Stimulated activated CD8-positive, alpha-beta memory T cell treated with anti-CD3 and anti-CD28 coated beads, Interleukin-4, amount 100 ng/mL, for 48 hours (primary cell): ENCODE measurements at places on chromosomes 16 and 17.

DNA sequence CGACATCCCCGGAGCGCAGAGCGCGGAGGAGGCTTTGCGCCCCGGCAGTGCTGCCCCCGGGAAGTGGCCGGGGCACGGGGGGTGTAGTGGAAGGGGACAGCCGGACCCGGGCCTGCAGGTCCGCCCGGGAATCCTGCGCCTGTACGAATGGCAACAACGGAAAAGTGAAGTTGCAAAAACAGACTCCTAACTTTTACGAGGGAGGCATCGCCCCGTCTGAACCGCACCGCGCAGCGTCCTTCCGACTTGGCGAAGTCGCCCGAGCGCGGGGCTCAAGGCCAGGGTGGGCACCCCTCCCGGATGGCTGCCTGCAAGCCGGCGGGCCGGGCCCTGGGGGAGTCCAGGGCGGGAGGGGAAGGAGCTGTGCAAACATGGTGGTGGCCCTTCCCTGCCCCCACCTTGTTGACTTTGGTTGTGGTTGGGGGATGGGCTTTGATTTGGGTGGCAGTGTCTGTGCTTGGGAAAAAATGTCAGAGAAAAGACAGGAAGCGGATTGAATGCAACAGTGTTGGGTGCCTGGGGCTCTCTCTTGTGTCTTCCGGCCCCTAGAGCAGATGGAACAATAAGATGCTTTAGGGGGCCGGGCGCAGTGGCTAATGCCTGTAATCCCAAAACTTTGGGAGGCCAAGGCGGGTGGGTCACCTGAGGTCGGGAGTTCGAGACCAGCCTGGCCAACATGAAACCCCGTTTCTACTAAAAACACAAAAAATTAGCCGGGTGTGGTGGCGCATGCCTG lies 675 bp downstream of the RNF213 start:
- peak; percentile 76 for DNase-seq

DNA sequence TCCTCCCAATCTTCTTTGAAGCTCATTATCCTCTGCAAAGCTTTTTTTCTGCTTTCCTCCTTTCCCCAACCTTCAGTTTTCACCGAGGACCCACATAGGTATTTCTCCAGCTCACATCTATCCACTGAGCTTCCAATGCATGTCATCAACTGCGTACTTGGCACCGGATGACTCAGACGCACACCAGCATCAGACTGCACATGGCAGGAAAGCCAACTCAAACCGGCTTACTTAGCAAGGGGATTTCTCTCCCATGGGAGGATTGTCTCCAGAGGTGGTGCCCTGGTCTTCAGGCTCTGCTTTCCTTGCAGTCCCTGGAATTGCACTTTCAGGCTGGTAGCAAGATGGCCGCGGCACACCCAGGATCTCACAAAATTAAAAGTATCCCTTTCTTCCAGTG lies 1.7 kb upstream of the AKTIP start:
- no peak for DNase-seq

DNA sequence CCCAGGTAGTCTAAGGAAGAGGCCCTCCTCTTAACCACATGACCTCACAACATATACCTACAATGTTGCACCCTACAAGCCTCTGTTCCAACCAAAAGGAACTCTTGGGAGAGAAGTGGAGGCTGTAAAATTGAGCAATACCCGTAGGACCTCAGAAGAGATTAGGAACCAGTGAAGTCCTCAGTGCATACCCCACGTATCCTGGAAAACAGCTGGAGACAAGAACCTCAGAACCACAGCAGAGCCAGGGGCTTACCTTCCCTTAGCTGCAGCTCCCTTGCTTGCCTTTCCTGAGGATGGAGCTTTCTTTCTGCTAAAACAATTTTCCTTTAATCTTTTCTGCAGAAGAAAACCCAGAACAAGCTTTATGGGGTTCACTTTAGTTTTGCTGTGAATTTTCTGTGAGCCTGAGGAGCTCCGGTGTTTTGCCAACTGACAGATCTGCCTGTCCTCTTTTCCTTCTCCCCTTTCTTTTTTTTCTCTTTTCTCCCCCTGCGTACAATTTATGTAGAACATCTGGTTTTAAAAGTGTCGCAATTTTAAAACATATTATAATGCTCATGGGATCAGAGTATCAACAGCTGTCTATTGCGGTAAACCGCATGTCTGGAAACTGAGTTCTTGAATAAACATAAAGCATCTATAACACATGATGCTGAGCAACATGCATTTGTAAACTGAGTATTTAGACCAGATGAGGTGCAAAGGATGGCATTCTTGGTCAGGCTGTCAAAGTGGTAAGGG lies 226.4 kb upstream of the MAF start:
- DNase-seq: no peak

DNA sequence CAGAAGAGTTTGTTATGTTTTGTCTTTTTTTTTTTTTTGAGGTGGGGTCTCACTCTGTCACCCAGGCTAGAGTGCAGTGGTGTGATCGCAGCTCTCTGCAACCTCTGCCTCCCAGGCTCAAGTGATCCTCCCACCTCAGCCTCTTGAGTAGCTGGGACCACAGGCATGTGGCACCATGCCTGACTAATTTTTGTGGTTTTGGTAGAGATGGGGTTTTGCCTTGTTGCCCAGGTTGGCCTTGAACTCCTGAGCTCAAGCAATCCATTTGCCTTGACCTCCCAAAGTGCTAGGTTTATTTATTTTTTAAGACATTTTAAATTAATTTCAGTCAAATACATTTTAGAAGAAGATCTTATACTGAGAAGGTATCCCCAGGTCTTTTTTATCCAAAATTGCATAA lies 366.7 kb downstream of the KCNJ2 start:
- DNase-seq: no peak

DNA sequence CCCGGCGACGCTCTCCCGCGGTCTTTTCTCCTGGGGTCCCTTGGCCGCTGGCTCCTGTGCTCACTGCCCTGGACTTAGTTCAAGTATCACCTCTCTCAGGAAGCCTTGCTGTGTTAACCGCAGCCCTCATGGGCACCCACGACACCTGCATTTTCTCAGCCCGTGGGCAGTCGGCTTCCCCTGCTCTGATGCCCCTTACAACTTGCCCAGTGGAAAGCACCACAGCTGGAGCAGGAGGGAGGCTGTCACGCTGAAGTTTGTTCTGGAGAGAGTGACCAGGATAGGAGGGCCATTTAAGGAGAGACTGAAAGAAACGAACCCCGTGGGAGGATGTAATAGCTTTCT lies 395 bp downstream of the STXBP4 start:
- DNase-seq: no peak

DNA sequence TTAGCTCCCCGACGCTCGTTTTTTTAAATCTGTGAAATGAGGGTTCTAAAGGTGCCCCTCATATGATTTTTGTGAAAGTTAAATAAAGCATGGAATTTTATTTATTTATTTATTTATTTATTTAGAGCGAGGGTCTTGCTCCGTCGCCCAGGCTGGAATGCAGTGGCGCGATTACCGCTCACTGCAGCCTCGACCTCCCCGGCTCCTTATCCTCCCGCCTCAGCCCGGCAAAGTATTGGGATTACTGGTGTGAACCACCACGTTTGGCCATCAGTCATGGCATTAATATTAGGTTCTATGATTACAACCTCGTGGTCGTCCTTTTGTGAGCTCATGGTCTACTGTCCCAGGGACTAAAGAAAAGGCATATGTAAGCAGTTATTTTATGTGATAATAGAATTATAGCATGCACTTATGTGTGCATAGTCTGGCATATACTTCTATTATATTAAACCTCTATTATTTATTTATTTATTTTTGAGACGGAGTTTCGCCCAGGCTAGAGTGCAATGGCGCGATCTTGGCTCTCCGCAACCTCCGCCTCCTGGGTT lies 557 bp upstream of the LUC7L start:
- DNase-seq: no peak

DNA sequence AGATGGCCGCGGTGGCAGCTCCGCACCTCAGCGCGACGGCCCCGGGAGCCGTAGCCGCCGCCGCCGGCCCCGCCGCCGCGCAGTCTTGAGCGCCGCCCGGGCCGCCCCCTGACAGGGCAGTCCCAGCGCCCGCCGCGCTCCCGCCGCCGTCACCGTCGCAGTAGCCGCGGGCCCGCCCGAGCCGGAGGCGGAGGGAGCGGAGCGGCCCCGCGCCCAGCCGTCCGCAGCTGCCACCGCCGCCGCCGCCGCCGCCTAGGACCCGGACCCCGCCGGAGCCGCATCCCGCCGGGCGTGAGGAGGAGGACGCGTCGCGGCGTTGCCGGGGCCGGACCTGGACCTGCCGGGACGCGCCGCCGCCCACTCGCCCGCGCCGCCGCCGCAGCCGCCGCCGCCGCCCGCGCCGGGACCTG lies 218 bp downstream of the TNRC6C start:
- DNase-seq: peak; percentile 40

GRCh38 chr17:73588301-73588846 lies 55.9 kb downstream of the SDK2 start:
- no peak for DNase-seq

DNA sequence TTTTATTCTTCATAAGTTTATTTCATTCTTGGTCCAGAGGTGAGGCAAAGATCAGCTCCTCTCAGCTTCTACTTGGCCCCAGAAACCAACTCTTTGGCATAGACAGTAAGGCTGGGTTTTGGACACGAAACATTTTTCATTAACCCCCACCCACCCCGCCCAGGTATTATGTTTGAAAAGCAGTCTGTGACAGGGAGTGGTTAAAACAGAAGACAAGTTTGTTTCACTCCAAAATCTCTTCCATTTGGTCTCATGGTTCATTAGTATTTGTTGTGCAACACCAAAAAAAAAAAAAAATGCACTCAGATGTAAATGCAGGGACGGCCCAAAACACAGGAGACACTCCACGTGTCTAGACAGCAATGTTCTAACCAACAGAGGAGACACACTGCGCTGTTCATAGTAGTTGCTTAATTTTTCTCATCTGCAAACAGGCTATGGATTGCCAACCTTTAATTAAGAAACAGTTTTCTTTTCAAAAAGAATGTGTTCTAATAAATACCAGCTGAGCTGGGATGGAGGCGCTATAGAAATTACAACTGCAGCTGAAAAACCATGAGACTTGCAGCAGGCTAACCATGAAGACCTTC lies 39.8 kb upstream of the MMP2 start:
- no peak for DNase-seq

- DNase-seq: no peak
These were observed 8.4 kb downstream of the YWHAE start for GRCh38 chr17:1391577-1391976.

DNA sequence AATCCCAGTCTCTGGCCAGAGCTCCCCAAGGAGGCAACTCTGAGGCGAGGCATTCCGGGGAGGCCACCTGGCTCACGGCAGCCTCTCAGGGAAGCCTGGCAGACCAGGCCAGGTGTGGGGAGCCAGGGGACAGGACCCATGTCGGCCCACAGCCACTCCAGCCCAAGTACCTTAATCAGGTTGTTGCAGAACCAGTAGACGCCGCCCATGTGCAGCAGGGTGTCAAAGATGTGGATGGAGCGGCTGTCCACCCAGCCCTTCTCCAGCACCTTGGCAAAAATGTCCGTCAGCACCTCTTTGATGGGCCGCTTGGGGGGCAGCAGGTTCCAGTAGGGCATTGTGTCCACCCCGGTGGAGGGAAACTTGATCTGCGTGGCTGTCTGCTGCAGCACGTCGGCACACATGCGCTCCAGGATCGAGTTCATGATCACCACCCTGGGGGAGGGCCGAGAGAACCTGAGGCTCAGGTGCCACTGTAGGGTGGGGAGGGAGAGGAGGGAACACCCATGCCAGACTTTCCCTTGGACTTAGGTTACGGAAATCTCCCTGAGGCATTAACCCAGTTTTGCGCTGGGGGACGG lies 7.8 kb downstream of the CSF3 start:
- no peak for DNase-seq

DNA sequence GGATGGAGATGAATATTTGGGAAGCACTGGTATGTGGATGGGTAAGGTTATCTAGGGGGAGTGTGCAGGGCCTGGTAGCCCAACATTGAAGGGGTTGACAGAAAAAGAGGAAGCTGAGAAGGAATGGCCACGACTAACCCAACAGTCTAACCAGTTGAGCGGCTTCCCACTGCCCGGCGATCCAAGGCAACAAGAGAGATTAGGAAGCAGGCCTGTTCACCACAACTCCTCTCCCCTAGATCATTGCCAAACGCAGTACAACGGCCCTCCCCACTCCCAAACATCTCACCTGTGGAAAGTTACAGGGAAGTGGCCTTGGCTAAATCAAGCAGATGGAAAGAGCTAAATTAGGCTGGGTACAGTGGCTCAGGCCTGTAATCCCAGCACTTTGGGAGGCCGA lies 11.2 kb upstream of the RANGRF start:
- no peak for DNase-seq

- no peak for DNase-seq
These were observed 11.6 kb upstream of the ZNF689 start for GRCh38 chr16:30621765-30622164.

DNA sequence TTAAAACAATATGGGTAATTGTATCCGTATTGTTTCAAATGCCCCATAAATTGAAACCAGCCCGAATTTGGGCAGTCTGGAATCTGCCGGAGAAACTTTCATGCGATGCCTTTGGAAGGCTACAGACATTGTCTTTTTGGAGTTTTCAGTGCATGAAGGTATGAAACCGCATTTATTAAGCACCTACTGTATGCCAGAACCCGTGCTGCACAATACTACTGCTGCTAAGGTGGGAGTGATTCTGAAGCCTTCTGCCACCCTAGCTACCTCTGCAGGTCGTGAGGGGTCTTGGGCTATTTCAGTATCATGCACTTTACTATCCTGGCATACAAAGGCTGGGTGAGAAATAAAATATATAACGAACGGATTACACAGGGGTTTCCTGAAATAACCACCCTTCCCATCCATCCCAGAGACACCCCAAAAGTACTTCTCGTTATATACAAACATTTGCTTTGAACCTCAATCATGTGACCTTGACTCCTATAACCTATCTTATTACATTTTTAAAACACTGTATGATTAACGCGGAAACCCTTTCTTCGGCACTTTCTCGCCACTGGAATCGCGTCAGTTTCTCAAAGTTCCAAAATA lies 1.0 kb upstream of the MSI2 start:
- DNase-seq: no peak

- no peak for DNase-seq
These were observed 4.1 kb downstream of the CYLD start for GRCh38 chr16:50745940-50746339.

DNA sequence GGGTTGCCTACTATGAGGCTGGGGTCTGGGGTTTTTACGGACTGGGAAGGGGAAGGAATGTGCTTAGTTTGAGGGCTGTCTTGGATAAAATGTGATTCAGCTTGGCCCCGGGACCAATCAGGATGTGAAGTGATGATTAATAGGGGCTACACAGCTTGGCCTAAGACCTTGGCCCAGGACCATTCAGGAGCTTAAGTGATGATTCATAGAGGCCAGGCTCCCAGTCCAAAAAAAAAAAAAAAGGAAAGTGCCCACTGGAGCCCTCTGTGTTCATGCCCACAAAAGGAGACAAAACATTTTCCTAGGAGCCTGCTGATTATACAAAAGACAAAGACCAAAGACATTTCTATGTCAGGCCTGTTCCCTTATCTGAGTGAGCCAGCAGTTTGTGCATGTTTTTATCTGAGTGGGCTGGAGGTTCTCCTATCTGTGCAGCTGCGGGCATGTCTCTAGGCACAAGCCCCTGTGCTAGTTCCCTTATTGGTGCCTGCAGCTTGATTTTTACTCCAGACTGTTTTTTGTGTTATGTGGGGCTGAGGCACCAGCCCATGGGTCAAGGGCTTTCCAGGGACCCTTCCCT lies 898.2 kb upstream of the GOT2 start:
- no peak for DNase-seq
